Inflammatory macrophage treated with lipopolysaccharide for 4 hours (primary cell): ENCODE measurements at places on chromosomes 5 and 9.

GRCh38 chr5:180799902-180800801, 2.5 kb downstream of the MGAT1 start:
- DNase-seq, result no peak

- no peak for DNase-seq
Observed at GRCh38 chr9:93459432-93459847, 6.1 kb upstream of the FAM120AOS start.

- peak; percentile 74 for DNase-seq
Observed at GRCh38 chr9:90698871-90699440, 56.3 kb upstream of the DIRAS2 start.

DNA sequence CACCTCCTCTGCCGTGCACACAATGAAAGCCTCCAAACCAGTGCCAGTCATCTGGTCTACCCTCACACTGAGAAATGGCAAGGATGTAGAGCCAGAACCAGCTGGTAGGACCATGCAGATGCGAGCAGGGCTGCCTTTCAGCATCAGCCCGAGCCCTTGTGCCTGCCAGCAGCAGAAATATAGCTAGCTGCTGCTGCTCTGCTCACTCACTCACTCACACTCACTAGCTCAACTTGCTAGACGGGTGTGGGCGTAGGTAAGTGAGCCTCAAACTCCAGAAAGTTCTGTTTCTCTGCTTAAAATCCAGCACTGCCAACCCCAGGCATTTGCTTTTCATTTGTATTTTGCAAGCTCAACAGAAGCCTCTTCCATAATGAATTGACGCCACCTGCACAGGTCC, 114.0 kb downstream of the DRD1 start:
- no peak for DNase-seq

DNA sequence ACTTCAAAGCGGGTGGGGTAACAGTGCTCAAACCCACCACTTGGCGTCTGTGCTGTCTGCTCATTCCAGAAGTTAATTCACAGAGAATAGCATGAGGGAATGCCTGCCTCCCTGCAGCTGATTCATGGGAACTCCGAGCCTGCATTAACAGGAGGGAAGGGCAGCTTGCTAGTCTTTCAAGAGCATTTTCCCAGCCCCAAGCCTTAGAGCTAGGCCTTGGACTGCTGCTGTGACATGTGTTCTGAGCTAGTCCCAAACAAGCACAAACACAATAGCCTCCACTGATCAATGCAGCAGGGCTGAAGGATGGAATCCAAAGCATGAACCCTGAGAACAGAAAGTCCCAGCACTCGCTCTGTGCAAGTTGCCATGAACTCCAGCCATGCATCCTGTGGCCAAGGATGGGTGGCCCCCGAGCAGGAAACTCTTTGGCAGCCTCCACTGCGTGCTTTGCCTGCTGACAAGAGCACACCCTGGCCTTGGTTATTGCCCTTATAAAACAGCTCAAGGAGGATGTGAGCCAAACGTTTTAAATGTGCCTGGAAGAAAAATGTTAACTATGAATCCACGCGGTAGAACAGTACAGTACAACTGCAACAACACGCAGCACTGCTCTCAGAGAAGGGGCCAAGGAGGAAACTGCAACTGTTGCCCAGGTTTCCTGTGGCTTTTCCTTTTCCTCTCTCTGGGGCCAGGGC, 653.1 kb upstream of the KLF4 start:
- no peak for DNase-seq

DNA sequence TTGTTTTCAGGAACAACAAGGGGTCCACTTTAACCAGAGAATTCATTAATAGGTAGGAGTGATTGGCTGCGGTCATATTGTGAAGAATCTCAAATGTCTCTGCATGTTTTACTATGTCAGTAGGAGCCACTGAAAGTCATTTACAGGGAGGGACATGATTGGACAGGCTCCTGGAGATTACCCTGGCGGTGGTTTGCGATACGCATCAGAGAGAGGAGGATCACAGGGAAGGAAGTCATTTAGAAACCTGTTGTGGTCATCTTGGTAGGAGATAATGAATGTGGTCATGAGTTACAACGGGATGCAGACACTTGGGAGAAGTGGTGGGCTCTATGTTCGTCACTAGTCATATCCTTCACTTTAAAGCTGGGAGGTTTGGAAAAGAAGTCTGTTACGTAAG, 262.8 kb downstream of the FAM114A2 start:
- no peak for DNase-seq

DNA sequence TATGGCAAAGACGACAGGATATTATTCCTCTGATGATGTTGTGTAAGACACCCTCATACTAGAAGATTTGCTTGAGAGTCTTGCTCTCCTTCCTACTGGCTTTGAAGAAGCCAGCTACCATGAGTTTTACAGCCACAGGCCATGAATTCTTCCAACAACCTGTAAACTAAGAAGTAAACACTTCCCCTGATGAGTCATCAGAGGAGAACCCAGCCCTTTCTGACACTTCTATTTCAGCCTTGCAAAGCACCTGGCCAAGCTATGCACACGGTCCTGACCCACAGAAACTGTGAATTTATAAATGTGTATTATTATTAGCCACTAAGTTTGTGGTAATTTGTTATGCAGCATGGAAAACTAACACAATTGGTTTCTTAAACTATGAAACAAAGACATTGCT, 288.8 kb upstream of the ADAMTSL1 start:
- DNase-seq, result no peak

- no peak for DNase-seq
Observed at GRCh38 chr9:117677572-117677971, 26.6 kb upstream of the TLR4 start.

DNA sequence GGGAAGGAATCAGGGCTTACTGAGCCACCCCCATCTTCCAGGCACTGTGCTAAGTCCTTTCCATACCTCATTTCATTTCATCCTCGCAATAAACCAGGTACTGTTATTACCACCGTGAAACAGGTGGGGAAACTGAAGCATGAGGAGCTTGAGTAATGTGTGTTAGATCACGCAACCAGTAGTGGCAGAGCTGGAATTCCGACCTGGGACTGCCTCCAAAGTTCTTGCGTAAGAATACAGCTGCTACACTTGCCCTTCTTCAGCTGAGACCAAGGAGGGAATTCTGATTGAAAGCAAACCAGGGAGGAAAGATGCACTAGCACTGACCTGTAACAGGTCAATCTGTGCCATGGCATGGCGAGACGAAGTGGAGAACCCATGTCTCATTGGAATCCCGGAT, 113.4 kb upstream of the MSX2 start:
- DNase-seq, result no peak

- DNase-seq, result peak; percentile 60
Observed at GRCh38 chr5:36417221-36417620, 115.5 kb upstream of the RANBP3L start.

- peak; percentile 52 for DNase-seq
Observed at GRCh38 chr5:128905568-128906110, 59.6 kb upstream of the SLC27A6 start.

DNA sequence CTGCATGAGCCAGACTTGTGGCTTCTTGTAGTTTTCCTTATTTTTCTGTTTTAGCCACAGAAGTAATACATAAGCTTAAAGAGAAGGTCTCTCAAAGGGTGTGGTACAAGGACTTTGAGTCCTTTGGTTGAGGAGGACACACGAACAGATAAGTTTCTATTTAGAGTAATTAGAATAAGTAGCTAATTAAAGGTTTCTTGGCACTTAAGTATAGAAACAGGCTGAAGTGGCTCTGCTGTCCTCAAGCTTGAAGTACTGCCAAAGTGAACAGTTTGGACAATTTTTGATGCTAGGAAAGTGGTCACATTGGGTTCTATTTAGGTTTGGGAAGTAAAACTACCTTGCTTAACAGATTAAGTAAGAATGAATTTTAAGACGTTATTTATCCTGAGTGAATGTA, 278.3 kb upstream of the MPDZ start:
- DNase-seq, result no peak

- peak; percentile 22 for DNase-seq
Observed at GRCh38 chr9:90078988-90079421, 474.2 kb downstream of the GADD45G start.

- peak; percentile 44 for DNase-seq
Observed at GRCh38 chr5:50967563-50968355, 301.3 kb downstream of the PARP8 start.

GRCh38 chr9:33468215-33468730, 5.5 kb downstream of the NOL6 start:
- no peak for DNase-seq

DNA sequence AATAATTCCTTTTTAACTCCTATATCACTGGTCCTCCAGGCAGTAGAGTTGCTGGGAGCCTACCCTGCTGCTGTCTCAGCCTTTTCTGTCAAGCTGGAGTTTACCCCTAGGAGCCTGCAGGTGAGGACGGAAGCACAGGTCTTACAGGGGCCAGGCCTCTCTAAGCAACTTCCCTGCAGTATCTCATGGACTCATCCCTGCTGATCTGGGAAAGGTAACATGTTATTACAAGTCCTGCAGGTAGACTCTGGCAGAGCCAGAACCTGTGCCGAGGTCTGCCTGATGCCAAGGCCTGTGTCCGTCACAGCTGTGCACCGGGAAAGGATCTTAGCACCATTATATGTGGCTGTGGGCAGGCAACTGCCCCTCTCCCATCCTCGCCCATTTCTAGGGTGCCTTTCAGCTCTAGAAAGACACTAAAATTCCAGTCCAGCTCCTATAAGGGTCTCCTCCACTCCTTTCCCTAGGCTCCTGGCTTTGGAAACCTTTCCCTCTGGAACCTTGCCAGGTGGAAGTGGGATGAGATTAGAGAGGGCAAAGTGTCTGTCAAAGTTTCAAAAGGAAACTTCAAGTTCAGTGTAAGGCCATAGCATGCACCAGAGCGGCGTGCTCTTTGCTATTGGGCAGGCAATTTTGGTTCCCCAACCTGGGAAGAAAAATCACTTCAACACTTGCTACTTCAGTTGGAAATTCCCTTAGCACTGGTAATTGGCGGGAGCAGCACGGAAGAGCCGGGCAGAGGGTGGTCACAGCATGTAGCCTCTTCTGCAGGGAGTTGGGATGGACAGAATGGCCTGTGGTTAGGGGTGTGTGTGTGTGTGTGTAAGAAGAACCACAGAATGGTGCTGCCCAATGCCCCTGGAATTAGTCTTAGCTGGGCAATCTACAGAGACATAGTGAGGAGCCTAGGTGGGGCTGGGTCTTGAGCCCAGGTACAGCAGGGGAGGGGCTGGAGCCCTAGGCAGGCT, 17.5 kb downstream of the TMEM171 start:
- no peak for DNase-seq
